Activated CD4-positive, alpha-beta T cell treated with anti-CD3 and anti-CD28 coated beads, Interleukin-2, amount 50 U/mL, for 24 hours (primary cell): ENCODE measurements at places on chromosomes 12 and 14.

DNA sequence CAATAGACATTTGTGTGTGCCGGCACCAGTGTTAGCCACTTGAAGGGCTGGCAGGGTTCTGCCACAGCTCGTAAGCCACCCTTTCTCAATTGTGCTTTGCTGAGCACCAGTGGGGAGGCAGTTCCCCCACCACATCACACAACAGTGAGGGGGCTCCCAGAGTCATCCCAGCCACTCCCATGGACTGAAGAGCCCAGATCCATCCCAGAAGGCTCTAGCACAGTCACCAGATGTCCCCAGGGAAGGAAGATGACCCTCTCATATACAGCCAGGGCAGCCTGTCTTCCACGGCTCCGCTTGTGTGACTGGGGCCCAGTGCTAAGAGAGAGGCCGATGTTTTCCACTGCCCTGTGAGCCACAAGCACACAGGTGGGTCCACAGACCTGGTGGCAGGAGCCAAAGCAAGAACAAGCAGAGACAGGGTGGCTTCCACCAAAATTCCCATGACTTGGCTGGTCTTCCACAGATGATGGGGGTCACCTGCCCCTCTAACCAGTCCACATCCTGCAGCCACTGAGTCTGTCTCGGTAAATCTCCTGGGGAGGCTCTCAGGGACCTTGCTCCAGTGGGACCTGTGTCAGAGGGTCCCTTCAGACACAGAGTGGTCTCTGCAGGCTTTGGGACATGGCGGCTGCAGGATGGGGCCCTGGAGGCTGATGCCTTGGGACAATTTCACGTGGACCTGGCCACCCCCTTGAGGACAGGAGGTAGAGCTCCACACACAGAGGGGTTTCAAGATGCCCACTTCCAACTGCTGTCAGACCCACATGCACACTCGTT, 71.9 kb upstream of the DDX11 start:
- no peak for DNase-seq

GRCh38 chr12:67968321-67968720, 20.9 kb upstream of the IFNG-AS1 start:
- no peak for DNase-seq

GRCh38 chr12:22101749-22102243, 55.8 kb downstream of the CMAS start:
- no peak for DNase-seq

DNA sequence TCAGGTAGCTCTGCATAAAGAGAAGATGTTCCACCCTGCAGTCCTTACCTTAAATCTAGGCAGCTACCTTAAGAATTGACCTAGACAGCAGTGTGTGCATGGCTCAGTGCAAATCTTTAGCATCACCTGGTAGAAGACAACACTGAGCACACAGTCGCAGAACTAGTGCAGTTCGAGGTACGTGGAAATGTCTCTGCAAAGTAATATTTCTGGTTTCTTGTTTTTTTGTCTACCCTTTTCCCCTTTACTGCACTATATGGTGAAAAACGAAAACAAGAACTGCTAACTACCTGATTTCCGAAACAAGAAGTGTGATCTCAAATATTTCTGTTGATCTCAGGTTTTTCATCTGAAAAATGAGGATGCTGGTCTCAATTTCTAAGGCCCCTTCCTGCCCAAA, 82.5 kb downstream of the ETV6 start:
- DNase-seq, result no peak

- DNase-seq, result no peak
Observed at GRCh38 chr12:3655328-3655900, 97.5 kb downstream of the CRACR2A start.
